ENCODE measurements at places on chromosomes 12 and 14.
A peak's percentile ranks its signal among the peaks of the same experiment; 100 is the strongest.

DNA sequence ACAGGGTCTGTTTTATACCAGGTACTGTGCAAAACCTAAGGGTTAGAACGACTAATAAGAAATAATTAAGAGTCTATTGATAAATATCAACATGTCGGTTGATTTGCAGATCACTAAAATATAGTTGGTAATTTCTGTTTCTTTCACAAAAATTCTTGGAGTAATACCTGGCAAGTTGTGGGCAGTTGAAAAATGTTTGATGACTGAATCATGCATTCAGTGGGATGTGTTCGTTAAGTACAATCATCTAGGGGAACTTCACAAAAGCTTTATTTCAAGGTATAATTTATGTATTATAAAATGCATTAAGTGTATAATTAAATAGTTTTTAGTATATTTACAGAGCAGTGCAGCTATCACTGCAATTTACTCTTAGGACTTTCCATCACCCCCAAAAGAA is 120.0 kb downstream of the KCNA5 start:
- no peak for DNase-seq

DNA sequence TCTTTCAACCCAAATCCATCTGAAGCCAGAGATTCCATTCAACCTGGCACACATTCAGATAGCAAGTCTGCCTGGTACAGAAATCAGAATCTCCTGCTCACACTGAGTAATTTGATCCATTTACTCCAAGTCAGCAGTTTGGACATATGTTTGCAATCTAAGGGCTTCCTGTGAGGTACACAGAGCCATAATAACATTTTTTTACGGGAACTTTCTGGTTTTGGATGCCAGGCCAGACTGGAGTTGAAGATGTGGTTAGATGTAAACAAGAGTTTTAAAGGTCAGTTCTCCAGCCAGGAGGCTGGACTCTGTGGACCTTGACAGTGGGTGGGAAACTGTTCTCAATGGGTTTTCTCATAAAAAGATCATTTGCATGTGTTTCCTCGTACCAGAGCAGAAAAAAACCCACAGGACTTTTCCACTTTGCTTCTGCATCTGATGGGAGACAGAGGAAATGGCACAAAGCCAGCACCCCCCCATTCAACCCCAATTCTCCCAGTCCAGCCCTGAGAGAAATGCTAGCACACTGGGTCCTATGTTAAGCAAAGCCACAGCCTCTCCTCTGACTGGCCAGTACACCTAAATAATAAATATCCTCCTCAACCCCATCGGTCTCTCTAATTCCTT is 17.7 kb upstream of the TSPAN11 start:
- DNase-seq = no peak

GRCh38 chr14:36805131-36805559 is 143.5 kb downstream of the PAX9 start:
- no peak for DNase-seq

DNA sequence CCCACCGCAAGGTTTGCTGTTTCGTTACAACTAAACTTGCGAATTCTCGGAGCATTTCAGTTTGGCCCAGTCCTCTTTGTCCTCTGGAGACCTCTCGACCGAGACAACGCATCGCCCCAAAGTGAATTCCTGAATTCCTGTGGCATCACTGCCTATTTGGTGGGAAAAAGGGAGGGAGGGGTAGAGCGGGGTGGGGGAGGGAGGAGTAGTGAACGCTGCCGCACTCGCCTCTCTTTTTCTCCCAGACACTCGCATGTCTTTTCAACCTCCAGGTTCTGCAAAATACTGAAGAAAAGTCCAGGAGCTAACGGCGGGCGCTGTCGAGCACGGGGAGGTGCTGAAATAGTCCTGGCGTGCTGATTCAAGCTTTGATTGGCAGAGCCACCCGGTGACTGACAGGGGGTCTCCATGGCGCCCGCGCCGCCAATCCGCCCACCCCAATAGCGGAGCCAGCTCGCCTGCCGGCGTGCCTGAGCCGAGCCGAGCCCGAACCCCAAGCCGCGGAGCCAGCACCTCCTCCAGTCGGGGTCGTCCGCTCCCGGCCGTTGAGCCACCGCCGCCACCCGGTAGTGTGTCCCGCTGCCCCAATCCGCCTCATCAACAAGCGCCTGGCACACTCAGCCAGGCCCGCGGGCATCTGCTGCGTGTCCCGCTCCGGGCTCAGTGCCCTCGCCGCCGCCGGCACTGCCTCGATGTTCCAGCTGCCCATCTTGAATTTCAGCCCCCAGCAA is at the start of gene SIX6:
SIX6 (plus strand) TSS at position 440 of the 731 bp plus-strand sequence; CDS start at position 693, 253 bp downstream.
- DNase-seq = no peak

- DNase-seq = no peak
Observed at GRCh38 chr14:106134886-106135285, 608.5 kb downstream of the TMEM121 start.

- peak; percentile 46 for DNase-seq
Observed at GRCh38 chr12:57896434-57897201, 44.7 kb upstream of the ATP23 start.

GRCh38 chr14:28584951-28585350 is 181.6 kb upstream of the FOXG1 start:
- DNase-seq = no peak

- DNase-seq = no peak
Observed at GRCh38 chr12:94676922-94677321, 26.6 kb upstream of the TMCC3 start.

- DNase-seq = no peak
Observed at GRCh38 chr12:58368001-58368400, 426.6 kb downstream of the ATP23 start.

DNA sequence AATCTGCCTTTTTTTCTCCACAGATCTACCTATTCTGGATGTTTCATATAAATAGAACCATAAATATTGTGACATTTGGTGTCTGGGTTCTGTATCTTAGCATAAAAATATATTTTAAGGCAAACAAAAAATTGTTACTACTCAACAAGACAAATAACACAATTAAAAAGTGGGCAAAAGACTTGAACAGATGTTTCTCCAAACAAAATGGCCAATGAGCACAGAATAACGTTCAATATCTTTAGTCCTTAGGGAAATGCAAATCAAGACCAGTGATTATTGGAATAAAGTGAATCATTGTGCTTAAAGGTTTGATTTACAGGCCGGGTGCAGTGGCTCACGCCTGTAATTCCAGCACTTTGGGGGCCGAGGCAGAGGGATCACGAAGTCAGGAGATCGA is 1331.3 kb downstream of the AACS start:
- no peak for DNase-seq
